Eye (tissue), 1 donor: ENCODE measurements at places on chromosomes 6 and 20.

- no peak for DNase-seq
Measured at GRCh38 chr6:81777586-81778268, 25.2 kb upstream of the TENT5A start.

DNA sequence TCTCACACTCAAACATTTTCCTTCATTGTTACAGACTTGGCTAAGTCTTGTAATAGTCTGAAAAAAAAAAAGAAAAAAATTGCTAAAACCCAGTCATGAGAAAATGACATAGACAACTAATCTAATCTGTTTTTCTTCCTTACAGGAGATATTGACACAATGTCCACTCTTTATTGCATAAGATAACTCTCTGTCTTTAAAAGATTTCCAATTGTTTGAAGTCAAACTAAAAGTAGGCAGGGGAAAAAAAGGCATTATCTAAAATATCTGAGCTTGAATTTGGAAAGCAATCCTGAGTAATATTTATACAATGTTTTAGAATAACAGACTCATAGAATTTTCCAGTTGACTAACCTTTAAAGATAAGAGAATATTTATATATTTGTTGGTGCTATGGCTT, 233.0 kb upstream of the CEP162 start:
- no peak for DNase-seq

- peak; percentile 7 for DNase-seq
Measured at GRCh38 chr20:31637660-31638059, at the start of gene COX4I2. Gene COX4I2 (plus strand): TSS chr20:31637912. CDS start chr20:31639018, 1,106 bp downstream.

DNA sequence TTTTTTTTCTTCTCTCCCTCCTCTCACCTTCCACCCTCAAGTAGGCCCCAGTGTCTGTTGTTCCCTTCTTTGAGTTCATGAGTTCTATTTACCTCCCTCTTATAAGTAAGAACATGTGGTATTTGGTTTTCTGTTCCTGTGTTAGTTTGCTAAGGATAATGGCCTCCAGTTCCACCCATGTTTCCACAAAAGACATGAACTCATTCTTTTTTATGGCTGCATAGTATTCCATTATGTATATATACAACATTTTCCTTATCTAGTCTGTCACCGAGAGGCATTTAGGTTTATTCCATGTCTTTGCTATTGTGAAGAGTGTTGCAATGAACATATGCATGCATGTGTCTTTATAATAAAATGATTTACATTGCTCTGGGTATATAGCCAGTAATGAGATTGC, 147.9 kb downstream of the PDE7B start:
- no peak for DNase-seq

- no peak for DNase-seq
Measured at GRCh38 chr6:81613606-81614005, 138.9 kb downstream of the TENT5A start.
